ENCODE measurements at places on chromosomes 4 and X. TPM values are rescaled to one million over a fixed set of nuclear protein-coding genes. Genes with fewer than 3 reads are reported as not detected.
A peak's percentile ranks its signal among the peaks of the same experiment; 100 is the strongest.

The COX7B2 gene
- total RNA-seq: not detected

The TEX13B gene
- total RNA-seq: not detected

The FAM47B gene
- total RNA-seq: not detected

DNA sequence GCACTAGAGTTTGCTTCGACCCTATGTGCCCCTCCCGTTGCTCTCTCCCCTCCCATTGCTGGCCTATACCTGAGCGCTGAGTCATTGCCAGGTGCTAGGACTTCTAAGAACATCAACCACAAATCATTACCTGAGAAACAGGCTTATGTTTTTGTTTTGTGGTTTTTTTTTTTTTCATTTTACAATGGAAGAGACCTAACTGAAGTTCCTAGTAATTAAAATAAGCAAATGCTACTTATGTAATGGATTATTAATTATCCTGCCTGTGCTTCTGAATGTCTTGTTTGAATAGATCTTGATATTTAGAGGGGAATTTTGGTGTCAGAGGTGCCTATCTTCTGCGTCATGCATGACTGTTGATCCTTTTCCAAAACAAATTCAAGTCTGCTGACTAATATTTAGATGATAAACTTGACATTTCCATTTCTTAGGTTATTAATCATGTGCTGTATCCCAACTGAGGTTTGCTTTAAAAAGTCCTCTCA lies 275.4 kb upstream of the CPEB2 start:
- DNase-seq: no peak
- no peak overlapping the region for H3K4me3 ChIP-seq
- no peaks in the 10 kb centered on the region for H3K27me3 ChIP-seq
- no peaks in the 10 kb centered on the region for H3K36me3 ChIP-seq
- no peak overlapping the region for H3K27ac ChIP-seq

DNA sequence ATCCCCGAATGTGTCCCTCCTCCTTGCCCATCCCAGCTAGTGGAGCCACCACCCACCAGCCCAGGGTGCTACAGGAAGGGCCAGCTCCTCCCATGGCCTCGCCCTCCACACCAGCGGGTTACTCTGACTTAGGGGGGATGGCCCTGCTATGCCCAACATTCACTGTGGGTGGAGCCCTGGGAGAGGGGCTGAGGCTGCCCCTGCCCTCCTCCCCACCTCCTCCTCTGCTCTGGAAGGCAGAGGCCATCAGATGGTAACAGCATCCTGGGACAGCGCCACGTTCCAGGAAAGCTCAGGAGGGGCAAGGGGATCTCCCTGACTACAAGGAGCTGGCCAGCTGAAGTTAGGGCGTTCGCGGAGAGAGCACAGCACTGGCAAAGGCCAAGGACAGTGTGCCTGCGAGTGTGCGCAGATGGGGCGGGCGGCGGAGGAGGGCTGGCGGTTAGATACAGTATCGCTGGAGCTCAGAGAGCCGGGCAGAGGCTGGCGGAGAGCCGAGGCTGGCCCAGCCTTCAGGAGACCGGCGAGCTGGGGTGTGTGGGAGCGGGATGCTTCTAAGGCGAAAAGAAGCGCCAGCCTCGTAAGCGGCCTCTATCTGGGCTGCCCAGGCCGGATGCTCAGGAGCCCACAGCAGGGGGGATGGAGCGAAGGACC lies 1.5 kb downstream of the JAKMIP1 start:
- no peaks in the 10 kb centered on the region for H3K27me3 ChIP-seq
- H3K4me1 ChIP-seq: peaks cover 26% of the 10 kb centered on the region
- no peak overlapping the region for H3K27ac ChIP-seq
- no peak for DNase-seq

GRCh38 chr4:87506974-87507701 lies 22.0 kb downstream of the SPARCL1 start:
- no peaks in the 10 kb centered on the region for H3K36me3 ChIP-seq
- H3K27me3 ChIP-seq: no peaks in the 10 kb centered on the region
- H3K4me3 ChIP-seq: no peak overlapping the region
- peaks cover 7% of the 10 kb centered on the region for H3K4me1 ChIP-seq

GRCh38 chr4:128635955-128636560 lies 173.4 kb upstream of the JADE1 start:
- no peaks in the 10 kb centered on the region for H3K27me3 ChIP-seq
- no peaks in the 10 kb centered on the region for H3K4me1 ChIP-seq
- peak overlapping the region; percentile 47 for H3K27ac ChIP-seq
- H3K36me3 ChIP-seq: no peaks in the 10 kb centered on the region

DNA sequence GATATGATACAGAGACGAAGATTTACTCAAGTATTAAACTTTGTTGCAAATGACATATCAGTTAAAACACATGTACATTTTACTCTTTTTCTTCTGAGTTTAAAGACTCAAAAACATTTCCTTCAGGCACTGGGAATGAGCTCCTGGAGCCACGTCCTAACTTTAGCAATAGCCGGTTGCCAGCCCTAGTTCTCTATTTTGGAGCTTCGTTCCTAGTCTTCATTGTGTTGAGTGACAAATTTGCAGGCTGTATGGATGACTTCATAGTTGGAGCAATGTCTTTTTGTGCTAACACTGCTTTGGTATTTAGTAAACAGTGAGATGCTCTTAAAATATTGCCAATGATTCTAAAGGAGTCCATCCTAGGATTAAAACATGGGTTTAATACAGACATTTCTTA lies 190.9 kb downstream of the FAT4 start:
- H3K4me1 ChIP-seq: no peaks in the 10 kb centered on the region
- no peak overlapping the region for H3K27ac ChIP-seq
- DNase-seq: no peak
- H3K27me3 ChIP-seq: no peaks in the 10 kb centered on the region

DNA sequence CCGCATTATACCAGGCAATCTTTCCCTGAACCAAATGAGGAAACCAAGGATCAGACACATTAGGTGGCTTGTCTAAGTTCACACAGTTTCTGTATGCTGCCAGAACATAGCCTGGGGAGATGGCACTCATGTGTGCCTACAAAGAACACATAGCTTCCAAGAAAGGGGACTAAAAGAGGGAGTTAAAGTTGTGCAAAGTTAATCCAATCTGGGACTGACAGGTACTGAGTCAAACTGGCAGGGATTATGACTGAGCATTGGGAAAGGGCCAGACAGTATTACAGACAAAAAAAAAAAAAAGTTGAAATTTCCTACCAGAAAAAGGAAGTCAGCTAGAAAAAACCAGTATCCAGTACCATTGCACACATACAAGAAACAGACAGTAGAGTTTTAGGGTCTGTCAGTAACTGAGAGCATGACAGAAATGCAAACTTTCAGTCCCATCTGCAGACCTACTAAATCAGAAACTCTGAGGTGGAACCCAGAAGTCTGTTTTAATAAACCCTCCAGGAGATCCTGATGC lies 37.2 kb downstream of the ADAMTS3 start:
- no peak for DNase-seq
- no peaks in the 10 kb centered on the region for H3K36me3 ChIP-seq
- no peaks in the 10 kb centered on the region for H3K4me1 ChIP-seq

- no peaks in the 10 kb centered on the region for H3K27me3 ChIP-seq
- H3K4me3 ChIP-seq: no peak overlapping the region
- no peak for DNase-seq
- no peaks in the 10 kb centered on the region for H3K36me3 ChIP-seq
Observed at GRCh38 chrX:23046443-23046842, 46.7 kb downstream of the DDX53 start.

GRCh38 chr4:48970471-48970921 lies 15.6 kb upstream of the CWH43 start:
- H3K36me3 ChIP-seq: no peaks in the 10 kb centered on the region
- H3K27ac ChIP-seq: no peak overlapping the region
- H3K27me3 ChIP-seq: no peaks in the 10 kb centered on the region
- H3K4me3 ChIP-seq: no peak overlapping the region
- no peak for DNase-seq
- no peaks in the 10 kb centered on the region for H3K4me1 ChIP-seq

DNA sequence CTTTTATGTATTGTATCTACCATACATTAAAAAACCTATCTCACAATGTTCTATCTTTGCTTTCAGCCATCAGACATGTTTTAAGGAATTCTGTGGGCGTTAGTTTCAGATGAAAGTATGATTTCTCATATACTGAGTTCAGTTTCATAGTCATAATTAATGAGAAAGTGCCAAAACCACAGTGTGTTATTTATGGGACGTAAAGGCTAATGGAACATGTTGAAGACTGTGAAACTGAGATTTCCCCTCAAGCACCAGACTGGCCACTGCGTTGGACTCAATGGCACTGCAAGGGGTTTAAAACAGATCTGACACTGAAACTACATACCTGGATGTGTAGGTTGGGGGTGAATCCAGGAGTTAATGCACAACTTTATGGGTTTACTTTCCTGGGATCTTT lies 32.0 kb downstream of the F8 start:
- H3K27me3 ChIP-seq: no peaks in the 10 kb centered on the region
- no peaks in the 10 kb centered on the region for H3K4me1 ChIP-seq
- no peak overlapping the region for H3K27ac ChIP-seq
- no peak overlapping the region for H3K4me3 ChIP-seq

GRCh38 chr4:70772929-70773555 lies 51.3 kb downstream of the RUFY3 start:
- H3K4me1 ChIP-seq: no peaks in the 10 kb centered on the region
- no peak overlapping the region for H3K4me3 ChIP-seq
- no peaks in the 10 kb centered on the region for H3K27me3 ChIP-seq

DNA sequence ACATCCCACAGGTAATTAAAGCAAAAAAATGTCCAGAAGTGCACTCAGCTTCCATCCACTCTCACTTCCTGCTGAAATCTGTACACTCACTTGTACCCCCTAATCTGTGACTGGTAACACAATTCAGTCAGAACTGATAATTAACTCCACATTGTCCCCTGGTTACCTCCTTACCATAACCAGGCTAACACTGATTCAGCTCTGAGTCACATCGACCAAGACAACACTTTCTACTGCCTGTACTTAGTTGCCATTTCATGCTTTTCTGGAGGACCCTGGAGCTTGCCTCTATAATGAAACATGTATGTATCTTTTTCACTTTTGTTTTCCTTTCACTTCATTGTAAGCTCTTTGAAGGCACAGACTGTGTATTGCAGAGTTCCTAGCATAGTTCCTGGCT lies 130.9 kb upstream of the GABRG1 start:
- H3K36me3 ChIP-seq: no peaks in the 10 kb centered on the region
- no peaks in the 10 kb centered on the region for H3K27me3 ChIP-seq
- no peak overlapping the region for H3K27ac ChIP-seq
- no peaks in the 10 kb centered on the region for H3K4me1 ChIP-seq
